ENCODE measurements at places on chromosomes 12 and 14.

DNA sequence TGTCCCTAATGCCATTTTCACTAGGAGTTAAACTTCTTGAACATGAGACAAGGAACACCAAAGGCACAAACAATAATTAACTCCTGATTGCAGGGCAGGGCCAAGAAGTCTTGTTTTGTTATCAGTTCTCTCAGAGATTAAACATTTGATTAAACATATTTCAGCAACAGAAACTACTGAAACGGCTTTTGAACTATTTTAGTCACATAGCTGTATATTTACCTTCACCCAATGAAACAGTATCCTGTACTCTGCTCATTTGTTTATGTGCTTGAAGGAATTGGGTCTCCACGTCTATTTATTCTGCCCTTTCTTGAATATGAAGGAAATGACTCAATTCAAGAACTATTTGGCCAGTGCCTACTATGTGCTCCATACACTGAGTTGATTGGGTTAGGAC lies 51.3 kb upstream of the PTCSC3 start:
- no peak for DNase-seq

- peak; percentile 45 for DNase-seq
These were observed 394.4 kb downstream of the DAD1 start for GRCh38 chr14:22194664-22195063.

- no peak for DNase-seq
These were observed 126.9 kb downstream of the SLC25A21 start for GRCh38 chr14:37045340-37046061.

DNA sequence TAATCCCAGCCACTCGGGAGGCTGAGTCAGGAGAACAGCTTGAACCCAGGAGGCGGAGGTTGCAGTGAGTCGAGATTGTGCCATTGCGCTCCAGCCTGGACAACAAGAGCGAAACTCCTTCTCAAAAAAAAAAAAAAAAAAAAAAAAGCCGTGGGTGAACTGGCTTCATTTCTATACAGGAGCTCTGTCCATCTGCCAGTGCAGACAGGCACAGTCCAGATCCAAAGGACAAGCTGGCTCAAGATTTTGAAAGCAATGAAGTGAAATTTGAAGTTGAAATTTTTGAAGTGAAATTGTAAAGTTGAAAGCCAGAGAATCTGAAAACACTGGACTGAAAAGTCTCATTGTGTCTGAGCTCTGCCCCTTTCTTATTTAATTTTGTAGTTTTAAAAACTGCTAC lies 134.7 kb downstream of the CALM1 start:
- DNase-seq = no peak

DNA sequence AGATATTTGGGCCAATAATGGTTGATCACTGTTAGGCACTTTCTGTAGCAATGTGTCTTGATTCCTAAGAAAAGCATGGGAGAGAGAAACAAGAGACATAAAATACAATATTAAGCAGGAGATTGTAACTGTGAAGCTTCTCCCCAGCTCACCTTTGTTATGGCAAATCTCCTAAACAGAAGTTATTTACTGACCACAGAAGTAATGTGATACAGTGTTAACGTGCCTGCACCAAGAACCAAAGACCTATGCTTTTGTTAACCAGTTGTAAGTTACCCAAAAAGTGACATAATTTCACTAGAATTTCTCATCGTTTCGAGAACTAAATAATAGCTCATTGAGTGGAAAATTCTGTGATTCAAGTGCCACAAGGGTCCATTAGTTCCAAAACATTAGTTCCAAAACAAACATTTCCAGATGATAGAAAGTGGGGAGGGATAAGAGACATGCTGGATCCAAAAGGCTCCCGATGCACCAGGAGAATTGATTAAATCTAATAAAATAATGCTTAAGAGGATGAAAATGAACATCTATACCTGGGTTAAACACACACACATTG lies 14.3 kb downstream of the RERG start:
- no peak for DNase-seq

- no peak for DNase-seq
These were observed 47.6 kb upstream of the ATP2B1 start for GRCh38 chr12:89756194-89756584.

- peak; percentile 60 for DNase-seq
These were observed 34.8 kb downstream of the FBXO21 start for GRCh38 chr12:117155278-117156060.

DNA sequence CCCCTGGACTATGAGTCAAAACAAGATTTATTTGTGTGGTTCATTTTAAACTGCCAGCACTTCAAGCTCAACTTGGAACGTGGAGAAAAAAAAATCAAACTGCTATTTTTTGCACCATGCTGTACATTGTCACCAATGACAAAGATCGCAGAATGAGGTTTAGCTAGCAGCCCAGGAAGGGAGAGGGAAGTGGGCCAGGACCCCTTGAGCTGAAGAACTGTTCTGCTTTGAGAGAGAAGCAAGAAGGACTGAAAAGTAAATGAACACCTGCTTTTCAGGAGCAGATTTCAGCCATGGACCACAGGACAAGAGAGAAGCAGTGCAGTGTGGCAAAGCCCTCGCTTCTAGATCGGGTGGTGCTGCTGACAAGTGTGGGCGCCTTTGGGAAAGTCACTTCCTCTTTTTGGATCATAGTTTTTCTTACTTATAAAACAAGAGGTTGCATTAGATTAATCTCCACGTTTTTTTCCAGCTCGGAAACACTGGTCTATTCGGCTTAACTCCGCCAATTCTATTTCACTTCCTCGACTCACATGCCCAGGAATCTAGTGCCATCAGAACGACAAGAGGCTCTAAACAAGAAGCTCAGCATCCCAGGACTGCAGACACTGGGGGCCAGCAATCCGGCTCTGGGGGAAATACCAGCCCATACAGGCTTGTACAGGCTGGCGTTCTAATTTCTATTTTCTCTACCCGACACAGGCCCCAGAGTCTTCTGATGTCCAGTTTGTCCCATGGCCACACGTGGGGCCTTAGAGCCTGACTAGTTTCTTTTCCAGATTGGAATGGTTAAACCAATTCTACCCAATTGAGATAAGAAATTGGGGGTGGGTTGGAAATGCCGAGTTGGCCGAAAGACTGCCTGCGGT lies 129.9 kb downstream of the CRACR2A start:
- DNase-seq = no peak

Measured in NCI-H226 (cell line).